ENCODE measurements at places on chromosomes 11 and 22. TPM values are rescaled to one million over a fixed set of nuclear protein-coding genes. Genes with fewer than 3 reads are reported as not detected.

EXPH5 gene
- total RNA-seq = 0.91 TPM

UBQLN3 gene
- total RNA-seq = not detected

LRRN4CL gene
- 0.16 TPM for total RNA-seq

TYR gene
- not detected for total RNA-seq

LMO2 gene
- not detected for total RNA-seq

HYLS1 gene
- total RNA-seq = 6.7 TPM

PLAAT3 gene
- 3.1 TPM for total RNA-seq

INSC gene
- total RNA-seq = not detected

FAM227A gene
- total RNA-seq = 0.71 TPM

GRCh38 chr11:66494935-66495334 lies 14.7 kb downstream of the DPP3 start:
- H3K36me3 ChIP-seq = peaks cover 19% of the 10 kb centered on the region
- H3K4me3 ChIP-seq = no peak overlapping the region
- H3K27ac ChIP-seq = no peak overlapping the region
- DNase-seq = no peak
- H3K4me1 ChIP-seq = no peaks in the 10 kb centered on the region
- no peaks in the 10 kb centered on the region for H3K27me3 ChIP-seq

DNA sequence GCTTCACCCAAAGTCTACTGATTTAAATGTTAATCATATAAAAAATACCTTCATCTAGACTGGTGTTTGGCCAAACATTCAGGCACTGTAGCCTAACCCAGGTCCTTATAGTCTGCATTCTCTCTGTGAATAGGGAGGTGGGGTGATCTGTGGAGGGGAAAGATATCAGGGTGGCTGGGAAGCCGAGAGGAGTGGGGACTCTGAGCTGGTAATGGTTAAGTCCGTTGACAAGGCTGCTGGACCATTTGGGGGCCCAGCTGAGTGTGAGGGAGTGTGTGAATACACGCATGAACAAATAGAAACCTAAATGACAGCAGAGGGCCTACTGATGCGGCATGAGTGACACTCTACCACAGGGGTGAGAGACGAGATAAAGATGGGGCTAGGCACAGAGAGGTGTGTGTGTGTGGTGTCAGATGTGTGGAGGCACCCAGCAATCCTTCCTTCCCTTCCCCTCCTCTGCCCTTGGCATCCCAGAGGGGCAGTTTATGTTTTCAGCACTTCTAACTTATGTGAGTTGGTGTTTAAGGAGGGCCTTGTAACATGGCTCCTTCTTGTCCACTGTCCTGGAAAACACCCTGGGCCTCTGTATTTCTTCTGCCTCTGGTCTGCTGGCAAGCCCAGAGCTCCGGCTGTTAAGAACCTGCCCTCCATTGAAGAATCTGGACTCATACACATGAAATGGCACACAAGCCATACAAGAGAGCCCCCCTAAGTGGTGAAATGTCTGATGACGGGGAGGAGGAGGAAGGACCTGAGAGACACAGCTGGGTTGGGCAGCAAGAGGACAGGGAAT lies 249.1 kb upstream of the TBCEL start:
- H3K36me3 ChIP-seq = no peaks in the 10 kb centered on the region
- no peak overlapping the region for H3K27ac ChIP-seq
- DNase-seq = no peak
- H3K4me3 ChIP-seq = no peak overlapping the region
- peaks cover 5% of the 10 kb centered on the region for H3K27me3 ChIP-seq
- H3K4me1 ChIP-seq = no peaks in the 10 kb centered on the region

- no peaks in the 10 kb centered on the region for H3K27me3 ChIP-seq
- no peak overlapping the region for H3K4me3 ChIP-seq
- H3K27ac ChIP-seq = no peak overlapping the region
- no peaks in the 10 kb centered on the region for H3K36me3 ChIP-seq
- no peaks in the 10 kb centered on the region for H3K4me1 ChIP-seq
Measured at GRCh38 chr11:87477321-87477720, 439.6 kb downstream of the TMEM135 start.

GRCh38 chr11:86211619-86212018 lies 32.9 kb upstream of the EED start:
- peaks cover 7% of the 10 kb centered on the region for H3K36me3 ChIP-seq
- no peak overlapping the region for H3K4me3 ChIP-seq
- H3K4me1 ChIP-seq = peaks cover 54% of the 10 kb centered on the region
- no peaks in the 10 kb centered on the region for H3K27me3 ChIP-seq
- no peak for DNase-seq

- no peak for DNase-seq
- H3K4me1 ChIP-seq = no peaks in the 10 kb centered on the region
- no peaks in the 10 kb centered on the region for H3K36me3 ChIP-seq
- H3K27me3 ChIP-seq = peaks cover 23% of the 10 kb centered on the region
- no peak overlapping the region for H3K4me3 ChIP-seq
Measured at GRCh38 chr11:74720596-74721478, 10.4 kb downstream of the CHRDL2 start.

DNA sequence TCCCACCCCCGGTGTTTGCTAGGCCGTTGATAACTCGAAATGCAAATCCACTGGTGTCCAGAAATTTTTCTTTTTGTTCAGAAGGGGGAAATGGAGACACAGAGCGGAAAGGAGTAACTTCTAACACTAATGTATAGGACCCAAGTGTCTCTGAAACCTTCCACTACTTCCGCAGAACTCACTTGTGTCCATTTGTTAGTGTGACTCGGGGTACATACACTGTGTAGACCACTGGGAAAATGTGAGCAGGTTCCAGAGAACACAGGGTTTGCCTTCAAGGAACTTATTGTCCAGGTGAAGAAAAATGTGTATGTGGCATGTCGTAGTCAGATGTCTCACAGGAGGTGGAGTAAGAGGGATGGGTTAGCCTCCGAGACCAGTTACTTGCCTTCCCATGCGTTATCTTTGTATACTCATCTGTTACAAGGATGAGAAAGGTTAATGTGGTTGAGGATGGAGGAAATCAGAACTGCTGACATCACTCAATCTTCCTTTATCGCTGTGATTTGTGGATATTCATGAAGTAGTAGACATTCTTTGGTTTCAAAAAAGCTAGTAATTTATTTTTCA lies 857 bp downstream of the ARCN1 start:
- peaks cover 19% of the 10 kb centered on the region for H3K36me3 ChIP-seq
- H3K27me3 ChIP-seq = no peaks in the 10 kb centered on the region
- peak; percentile 77 for DNase-seq
- peak overlapping the region; percentile 93 for H3K27ac ChIP-seq
- H3K4me1 ChIP-seq = peaks cover 35% of the 10 kb centered on the region

- no peak for DNase-seq
- H3K4me3 ChIP-seq = no peak overlapping the region
- peaks cover 1% of the 10 kb centered on the region for H3K4me1 ChIP-seq
- no peak overlapping the region for H3K27ac ChIP-seq
- H3K27me3 ChIP-seq = no peaks in the 10 kb centered on the region
Measured at GRCh38 chr11:125945011-125945796, 640 bp upstream of the VSIG10L2 start.

- no peaks in the 10 kb centered on the region for H3K36me3 ChIP-seq
Measured at GRCh38 chr11:92390783-92391182, 166.2 kb downstream of the FAT3 start.

GRCh38 chr11:11373934-11374333 lies 20.9 kb upstream of the CSNK2A3 start:
- no peak overlapping the region for H3K27ac ChIP-seq
- no peaks in the 10 kb centered on the region for H3K36me3 ChIP-seq
- H3K4me1 ChIP-seq = no peaks in the 10 kb centered on the region
- H3K4me3 ChIP-seq = no peak overlapping the region
- H3K27me3 ChIP-seq = no peaks in the 10 kb centered on the region

DNA sequence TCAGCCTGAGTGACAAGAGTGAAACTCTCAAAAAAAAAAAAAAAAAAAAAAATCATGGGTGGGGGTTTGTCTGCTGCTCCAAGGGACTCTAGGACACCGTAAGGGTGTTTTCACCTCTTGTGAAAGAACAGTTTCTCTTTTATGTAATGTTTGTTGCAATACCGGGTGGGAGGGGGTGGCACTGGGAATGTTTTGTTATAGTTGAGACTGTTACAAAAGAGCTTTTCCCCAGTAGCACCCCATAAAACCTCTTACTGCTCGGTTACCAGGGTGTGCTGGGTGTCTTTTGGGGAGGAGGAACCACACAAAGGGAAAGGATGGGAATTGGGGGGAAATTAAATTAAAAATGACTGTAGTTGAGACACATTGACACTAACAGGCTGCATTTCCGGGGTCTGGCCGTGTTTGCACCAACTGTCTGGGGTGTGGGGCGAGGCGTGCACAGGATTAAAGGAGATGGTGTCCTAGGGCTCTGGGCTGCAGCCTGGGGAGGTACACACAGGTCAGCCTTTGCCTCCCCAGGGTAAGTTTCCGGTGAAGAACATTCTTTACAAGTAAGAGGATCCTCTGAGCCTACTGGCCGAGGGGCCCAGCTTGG lies 1.6 kb downstream of the NFAM1 start:
- no peak overlapping the region for H3K4me3 ChIP-seq
- H3K27me3 ChIP-seq = peaks cover 25% of the 10 kb centered on the region
- DNase-seq = no peak
- no peak overlapping the region for H3K27ac ChIP-seq

DNA sequence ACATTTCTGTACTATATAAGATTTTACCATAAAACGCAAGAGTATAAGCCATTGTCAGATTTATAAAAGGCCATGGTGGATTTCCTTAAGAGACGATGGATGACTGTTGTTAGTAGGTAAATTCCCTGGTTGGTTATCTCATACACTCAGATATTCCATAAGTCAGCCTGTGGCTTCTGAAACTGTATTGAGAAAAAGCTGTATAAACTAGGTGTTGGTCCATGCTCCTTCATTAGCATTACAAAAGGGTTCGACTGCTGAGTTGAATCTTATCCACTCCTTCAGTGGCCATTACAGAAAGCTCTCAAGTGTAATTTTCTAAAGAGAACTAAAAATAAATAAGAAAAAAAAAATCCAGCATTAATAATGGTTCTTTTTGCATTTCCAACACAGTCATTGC lies 5.3 kb downstream of the GRAP2 start:
- no peaks in the 10 kb centered on the region for H3K27me3 ChIP-seq
- H3K4me3 ChIP-seq = peak overlapping the region; percentile 84
- no peak for DNase-seq
- H3K36me3 ChIP-seq = peaks cover 7% of the 10 kb centered on the region

DNA sequence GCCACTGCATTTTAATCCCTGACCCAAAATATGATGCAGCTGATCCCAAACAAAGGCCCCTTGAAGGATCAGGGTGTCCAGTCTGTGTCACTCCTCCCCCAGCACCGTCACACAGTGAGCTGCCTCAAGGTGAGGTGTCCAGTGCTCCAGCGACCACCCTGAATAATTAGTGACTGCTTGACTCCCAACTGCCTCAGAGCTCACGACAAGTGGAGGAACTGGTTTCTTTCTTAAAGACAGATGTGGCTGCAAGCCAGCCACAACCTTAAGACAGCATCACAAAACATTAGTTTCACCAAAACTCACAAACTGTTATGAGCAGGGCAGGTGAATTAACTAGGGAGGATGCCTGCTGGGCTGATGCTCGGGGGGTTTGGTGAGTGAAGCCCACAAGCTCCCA lies 74.6 kb downstream of the PIWIL3 start:
- H3K36me3 ChIP-seq = no peaks in the 10 kb centered on the region
- DNase-seq = no peak
- no peak overlapping the region for H3K4me3 ChIP-seq
- H3K4me1 ChIP-seq = no peaks in the 10 kb centered on the region

- H3K27me3 ChIP-seq = peaks cover 3% of the 10 kb centered on the region
- peak; percentile 96 for DNase-seq
- H3K27ac ChIP-seq = peak within 1 kb of the TSS; percentile 62
- peaks cover 4% of the 10 kb centered on the region for H3K36me3 ChIP-seq
- H3K4me1 ChIP-seq = peaks cover 5% of the 10 kb centered on the region
Measured at GRCh38 chr11:68751331-68751856, at the start of gene TESMIN. TESMIN (minus strand) TSS chr11:68751520; CDS start chr11:68750660, 860 bp downstream.

- no peak overlapping the region for H3K4me3 ChIP-seq
- no peak for DNase-seq
- H3K27me3 ChIP-seq = no peaks in the 10 kb centered on the region
- no peak overlapping the region for H3K27ac ChIP-seq
Measured at GRCh38 chr11:100247704-100248103, 439.4 kb upstream of the ARHGAP42 start.

- H3K27me3 ChIP-seq = no peaks in the 10 kb centered on the region
- H3K4me1 ChIP-seq = peaks cover 31% of the 10 kb centered on the region
- peak overlapping the region; percentile 84 for H3K27ac ChIP-seq
- no peak for DNase-seq
- no peaks in the 10 kb centered on the region for H3K36me3 ChIP-seq
Measured at GRCh38 chr11:65486570-65487466, 12.0 kb upstream of the MALAT1 start.

- H3K4me1 ChIP-seq = no peaks in the 10 kb centered on the region
- H3K27me3 ChIP-seq = no peaks in the 10 kb centered on the region
- H3K36me3 ChIP-seq = no peaks in the 10 kb centered on the region
- no peak overlapping the region for H3K27ac ChIP-seq
- no peak for DNase-seq
Measured at GRCh38 chr22:48757985-48758561, 1069.6 kb downstream of the BRD1 start.

DNA sequence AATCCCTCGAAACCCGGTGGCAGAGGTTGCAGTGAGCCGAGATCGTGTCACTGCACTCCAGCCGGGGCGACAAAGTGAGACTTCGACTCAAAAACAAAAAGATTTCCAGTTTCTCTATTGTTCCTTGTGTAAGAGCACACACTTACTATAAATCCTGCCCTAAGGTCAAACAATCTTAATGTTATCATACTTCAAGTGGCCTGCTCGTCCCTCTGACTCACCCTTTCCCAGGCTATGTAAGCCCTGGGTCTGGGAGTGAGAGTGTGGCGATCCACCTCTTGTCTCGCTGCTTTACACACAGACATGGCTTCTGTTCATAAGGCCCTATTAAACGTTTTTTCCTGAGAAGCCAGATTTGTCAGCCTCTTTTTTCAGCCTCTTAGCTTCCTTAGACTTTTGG lies 24.4 kb upstream of the A4GALT start:
- no peak overlapping the region for H3K4me3 ChIP-seq
- no peaks in the 10 kb centered on the region for H3K4me1 ChIP-seq
- H3K36me3 ChIP-seq = no peaks in the 10 kb centered on the region
- H3K27ac ChIP-seq = no peak overlapping the region
- no peak for DNase-seq

GRCh38 chr11:44138980-44139379 lies 43.5 kb downstream of the EXT2 start:
- no peak for DNase-seq
- H3K4me3 ChIP-seq = no peak overlapping the region
- H3K27me3 ChIP-seq = no peaks in the 10 kb centered on the region

DNA sequence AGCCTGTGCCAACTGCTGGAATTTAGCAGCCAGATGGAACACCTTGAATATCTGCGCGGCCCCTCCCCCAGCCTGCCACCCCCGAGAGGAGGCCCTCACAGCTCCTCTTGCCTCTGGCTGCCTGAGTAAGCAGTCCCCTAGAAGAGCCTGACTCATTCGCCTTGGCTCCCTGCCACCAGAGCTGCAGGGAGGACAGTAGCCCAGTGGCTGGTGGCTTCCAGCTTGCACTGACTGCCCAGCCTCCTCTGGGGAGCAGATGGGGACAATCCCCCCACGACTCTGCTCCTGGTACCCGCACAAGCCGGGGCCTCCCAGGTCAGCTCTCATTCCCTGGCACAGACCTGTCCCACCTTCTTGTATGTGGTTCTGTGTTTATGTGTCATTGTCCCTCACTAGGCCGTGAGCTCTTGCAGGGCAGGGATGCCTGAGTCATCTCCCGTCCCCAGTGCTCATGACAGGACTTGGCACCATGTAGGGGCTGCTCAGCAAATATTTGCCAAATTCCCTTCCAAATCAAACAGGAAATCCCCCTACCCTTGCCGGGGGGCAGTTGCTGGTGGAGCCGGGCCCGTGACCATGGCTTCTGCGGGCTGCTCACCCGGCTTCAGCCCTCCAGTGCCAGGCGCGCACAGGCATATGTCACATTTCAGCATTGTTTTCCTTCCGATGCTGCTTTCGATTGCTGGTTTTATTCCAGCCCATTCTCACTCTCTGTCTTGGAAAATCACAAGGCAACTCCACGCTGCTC lies 43.6 kb downstream of the CACNG2 start:
- H3K36me3 ChIP-seq = no peaks in the 10 kb centered on the region
- H3K27ac ChIP-seq = peak overlapping the region; percentile 17
- H3K4me3 ChIP-seq = no peak overlapping the region
- DNase-seq = no peak
- H3K27me3 ChIP-seq = peaks cover 16% of the 10 kb centered on the region
